NCI-H82 (cell line): ENCODE measurements at places on chromosomes 7 and 10.

DNA sequence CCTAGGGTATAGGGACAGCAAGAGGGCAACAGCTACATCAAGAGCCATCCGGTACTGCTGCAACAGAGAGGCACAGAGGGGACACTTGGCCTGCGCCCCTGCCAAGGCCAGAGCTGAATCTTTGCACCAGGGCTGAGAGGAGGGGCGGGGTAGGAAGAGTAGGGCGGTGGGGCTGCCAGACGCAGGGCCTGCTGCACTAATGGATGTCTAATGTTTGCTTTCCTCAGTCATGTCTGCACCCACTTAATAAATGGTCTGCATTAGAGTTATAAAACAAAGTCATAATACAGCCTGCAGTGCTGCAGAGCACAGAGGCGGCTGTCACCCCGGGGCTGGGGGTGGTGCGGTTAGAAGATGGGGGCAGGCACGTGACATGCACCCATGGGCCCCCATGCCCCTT is 42.2 kb upstream of the SLC29A3 start:
- DNase-seq = no peak

- DNase-seq = peak; percentile 40
These were observed 75.1 kb downstream of the EBF3 start for GRCh38 chr10:129888784-129889616.

DNA sequence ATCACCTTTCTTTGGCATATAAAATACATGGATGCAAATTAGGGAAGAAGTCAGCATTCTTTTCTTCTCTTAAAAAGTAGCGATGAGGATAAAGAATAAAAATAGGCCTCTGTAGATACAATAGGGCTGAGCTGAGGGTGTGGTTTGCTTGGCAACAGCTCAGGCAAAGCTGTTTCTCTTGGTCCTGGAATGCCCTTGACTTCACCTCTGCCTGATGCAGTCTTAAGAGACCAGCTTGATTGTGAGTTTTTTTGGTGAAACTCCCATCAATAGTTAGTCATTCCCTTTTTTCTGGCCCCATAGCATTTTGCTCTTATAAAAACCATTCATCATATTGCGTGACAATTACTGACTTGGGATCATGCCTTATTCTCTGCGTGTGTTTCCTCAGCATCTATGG is 42.1 kb upstream of the MKLN1 start:
- DNase-seq = no peak

DNA sequence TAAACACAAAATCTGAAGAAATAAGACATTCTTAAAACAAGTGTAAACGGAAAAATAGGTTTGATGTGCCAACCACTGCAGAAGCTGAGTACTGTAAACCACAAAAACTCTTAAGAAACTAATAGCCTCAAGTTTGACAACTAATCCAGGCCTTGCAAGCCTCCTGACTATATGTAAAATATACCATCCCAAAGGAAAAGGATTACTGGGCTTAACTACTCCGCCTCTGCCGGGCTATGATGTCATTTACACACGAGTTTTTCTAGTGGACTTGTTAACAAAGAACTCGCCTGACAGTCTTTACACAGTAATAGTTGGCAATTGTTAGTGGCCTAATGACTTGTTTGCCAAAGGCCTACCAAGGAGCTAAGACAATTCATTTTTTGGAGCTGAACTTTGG is 2.1 kb downstream of the KIF5B start:
- peak; percentile 57 for DNase-seq

GRCh38 chr10:15725603-15726002 is 5.9 kb upstream of the ITGA8 start:
- peak; percentile 66 for DNase-seq

DNA sequence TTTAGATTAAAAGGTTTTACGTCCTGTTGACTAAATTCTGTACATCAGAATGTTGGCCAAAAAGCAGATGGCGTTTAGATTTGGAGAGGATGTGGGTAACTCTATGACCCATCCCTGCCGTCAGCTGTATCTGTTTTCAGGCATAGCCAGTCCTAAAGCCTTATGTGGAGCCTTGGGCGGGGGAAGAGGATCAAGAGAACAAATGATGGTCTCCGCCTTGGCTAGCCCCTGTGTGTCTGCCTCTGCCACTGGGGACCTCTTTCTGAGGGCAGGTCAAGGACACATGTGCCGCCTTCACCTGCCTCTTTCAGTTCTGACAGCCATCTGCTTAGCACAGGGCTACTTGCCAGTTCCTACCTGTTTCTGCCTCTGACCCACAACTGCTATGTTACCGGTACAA is 24.1 kb downstream of the PDSS1 start:
- no peak for DNase-seq
